ENCODE measurements at places on chromosomes 2 and 18.

DNA sequence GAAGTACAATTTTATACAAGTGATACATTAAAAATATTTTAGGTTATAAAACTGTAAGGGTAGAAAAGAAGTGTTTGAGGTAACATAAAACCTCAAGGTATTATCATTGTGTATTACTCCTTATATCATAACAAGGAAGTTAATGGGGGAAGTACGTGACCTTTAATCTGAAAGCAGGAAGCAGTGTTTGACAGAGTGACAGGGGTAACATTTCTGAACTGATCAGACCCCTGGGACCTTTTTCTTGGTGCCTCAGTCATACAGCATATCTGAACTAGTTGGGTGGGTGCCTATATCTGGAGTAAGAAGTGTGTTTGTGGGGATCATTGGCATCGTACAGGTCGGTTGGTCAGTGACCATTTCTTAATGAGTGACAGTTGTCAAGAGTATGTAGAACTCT lies 43.0 kb downstream of the MALT1 start:
- DNase-seq: no peak

GRCh38 chr2:75466708-75467311 lies 93.9 kb downstream of the EVA1A start:
- no peak for DNase-seq

DNA sequence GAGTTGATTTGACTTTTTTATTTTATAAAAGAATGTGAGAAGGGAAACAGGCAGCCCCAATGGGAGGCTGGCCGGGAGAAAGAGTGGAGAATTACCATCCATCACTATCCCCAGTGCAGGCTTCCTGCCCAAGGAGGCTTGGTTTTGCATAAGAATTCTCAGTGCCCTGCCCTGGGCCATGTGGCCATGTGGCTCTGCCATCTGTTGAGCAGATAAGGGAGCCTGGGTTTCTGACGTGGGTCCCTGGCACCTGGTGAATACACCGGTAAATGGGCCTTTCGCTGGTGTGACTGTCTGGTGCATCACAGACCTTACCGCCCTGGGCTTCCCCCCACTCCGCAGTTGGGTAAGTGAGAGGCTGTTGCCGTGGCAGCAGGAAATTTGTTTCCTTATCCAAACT lies 54.5 kb upstream of the TMEM163 start:
- DNase-seq: no peak

DNA sequence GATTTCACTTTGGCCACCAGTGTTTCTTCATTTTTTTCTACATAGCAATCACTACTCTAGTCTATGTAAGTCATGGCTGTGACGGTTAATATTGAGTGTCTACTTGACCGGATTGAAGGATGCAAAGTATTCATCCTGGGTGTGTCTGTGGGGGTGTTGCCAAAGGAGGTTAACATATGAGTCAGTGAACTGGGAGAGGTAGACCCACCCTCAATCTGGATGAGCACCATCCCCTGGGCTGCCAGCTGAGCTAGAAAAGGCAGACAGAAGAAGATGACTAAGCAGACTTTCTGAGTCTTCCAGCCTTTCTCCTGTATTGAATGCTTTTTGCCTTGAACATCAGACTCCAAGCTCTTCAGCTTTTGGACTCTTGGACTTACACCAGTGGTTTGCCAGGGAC lies 265.0 kb upstream of the SLC8A1 start:
- no peak for DNase-seq

- no peak for DNase-seq
These were observed 97.8 kb upstream of the SP3 start for GRCh38 chr2:174062934-174063333.

- no peak for DNase-seq
These were observed 208.2 kb downstream of the SPP2 start for GRCh38 chr2:234258562-234259141.

DNA sequence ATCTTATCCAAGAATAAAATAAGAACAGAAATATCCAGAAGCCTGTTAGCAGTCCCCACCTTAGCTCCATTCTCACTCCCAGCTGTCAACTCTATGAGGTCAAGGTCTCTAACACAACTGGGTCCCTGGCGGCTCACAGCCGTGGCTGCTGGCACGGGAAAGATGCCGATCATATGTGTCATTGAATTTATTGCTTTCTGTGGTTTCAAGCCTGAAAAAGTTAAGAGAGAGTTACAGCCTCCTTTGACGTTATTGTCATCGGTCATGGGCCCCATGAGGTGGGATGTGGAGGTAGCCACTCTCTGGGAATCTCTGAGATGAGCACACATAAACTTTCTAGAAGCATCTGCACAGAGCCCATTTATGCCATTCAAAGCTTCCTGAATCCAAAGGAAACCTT lies 28.7 kb upstream of the CABLES1 start:
- no peak for DNase-seq

GRCh38 chr2:133780099-133780996 lies 212.1 kb upstream of the NCKAP5 start:
- no peak for DNase-seq

DNA sequence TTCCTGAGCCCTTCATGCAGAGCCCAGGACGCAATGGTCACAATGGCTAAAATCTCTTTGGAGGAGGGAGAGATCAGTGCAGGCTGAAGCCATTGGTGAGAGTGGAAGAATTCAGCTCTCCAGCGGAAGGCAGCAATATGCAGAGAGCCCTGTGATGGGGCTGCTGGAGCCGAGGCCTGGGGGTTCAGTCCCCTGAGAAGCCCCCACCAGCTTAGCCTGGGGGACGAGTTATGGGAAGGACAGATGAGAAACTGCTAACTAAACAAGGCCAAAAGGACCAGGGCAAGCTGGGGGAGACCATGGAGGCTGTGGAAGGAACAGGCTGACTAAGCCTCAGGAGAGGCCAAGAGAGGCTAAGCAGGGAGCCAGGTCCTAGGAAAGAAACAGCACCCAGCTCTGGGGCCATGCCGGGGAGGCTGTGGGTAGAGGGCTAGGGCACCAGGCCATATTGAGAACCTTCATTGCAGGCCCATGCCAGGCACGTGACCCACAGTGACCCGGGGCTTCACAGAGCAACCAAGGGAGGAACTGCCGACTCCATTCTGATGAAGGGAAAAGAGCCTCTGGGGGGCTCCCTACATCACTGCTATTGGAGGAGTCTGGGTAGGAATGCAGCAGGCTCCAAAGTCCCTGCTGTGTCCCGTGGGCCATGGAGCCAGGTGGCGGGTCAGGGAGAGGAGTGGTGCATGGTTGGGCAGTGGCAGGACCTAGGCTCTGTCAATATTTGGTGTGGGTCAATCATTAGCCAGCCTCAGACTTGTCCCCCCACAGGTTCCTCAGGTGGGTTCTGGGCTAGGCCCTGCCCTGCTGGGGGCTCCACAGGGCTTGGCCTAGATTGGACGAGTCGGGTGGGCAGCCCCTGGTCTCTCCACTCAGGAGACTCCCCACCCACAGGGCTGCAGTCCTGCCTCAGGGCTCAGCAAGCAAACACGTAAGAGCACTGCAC lies 19.8 kb downstream of the PROC start:
- no peak for DNase-seq

- no peak for DNase-seq
These were observed 79.1 kb upstream of the GRB14 start for GRCh38 chr2:164700390-164700789.

DNA sequence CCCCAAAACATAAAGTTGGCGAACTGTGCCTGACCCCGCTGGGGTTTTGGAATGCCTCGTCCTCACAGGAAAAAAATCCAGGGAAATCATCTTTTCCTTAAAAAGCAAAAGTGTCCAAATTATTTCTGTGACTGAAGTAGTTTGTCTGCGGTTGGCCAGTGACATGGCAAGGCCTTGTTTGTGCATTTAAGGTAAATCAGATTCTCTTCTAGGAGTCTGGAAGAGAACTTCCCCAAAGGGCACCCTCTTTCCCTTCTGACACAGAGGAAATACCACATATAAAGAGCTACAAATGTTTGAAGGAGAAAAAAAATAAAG lies 737 bp upstream of the CYB5A start:
- no peak for DNase-seq

GRCh38 chr2:46351750-46352138 lies 54.5 kb downstream of the EPAS1 start:
- no peak for DNase-seq

DNA sequence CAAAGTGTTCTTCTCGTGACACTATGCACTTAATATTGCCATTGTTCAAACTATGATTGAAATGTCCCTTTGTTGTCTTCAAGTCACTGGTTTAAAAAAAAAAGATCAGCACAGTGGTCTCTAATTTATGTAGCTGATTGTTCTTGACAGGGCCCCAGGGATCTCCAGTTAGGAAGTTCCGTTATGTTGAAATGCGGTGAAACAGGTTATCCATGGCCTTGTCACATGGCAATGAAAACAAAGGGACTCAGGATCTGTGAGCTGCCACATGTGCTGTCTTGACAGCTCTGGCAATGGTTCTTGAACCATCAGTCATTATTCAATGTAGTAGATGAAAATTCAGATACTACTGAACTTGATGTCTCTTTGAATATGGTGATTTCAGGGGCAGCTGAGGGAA lies 147.4 kb downstream of the SETBP1 start:
- DNase-seq: no peak

DNA sequence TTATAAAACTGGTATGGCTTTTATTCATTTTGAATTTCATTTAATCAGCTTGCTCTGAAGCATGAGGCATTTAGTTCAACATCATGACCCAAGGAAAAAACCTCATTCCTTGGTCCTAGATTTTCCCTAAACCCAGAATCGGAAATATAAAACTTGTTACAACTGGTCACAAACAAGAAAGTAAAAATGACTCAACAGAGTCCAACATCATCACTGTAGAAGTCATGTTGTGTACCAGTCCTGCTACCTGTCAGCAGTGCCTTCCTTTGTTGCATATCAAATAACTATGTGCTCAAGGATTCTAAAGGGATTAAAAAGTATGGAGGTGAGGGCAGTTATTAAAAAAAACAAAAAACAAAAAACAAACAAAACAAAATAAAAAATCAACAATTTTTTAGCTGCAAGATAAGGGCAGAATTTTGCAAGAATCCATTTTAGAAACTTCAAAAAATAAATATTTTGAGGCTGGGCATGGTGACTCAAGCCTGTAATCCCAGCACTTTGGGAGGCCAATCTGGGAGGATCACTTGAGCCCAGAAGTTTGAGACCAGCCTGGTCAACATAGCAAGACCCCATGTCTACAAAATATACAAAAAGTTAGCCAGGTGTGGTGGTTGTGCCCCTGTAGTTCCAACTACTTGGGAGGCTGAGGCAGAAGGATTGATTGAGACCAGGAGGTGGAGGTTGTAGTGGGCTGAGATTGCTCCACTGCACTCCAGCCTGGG lies 18.4 kb downstream of the NCKAP1 start:
- no peak for DNase-seq

DNA sequence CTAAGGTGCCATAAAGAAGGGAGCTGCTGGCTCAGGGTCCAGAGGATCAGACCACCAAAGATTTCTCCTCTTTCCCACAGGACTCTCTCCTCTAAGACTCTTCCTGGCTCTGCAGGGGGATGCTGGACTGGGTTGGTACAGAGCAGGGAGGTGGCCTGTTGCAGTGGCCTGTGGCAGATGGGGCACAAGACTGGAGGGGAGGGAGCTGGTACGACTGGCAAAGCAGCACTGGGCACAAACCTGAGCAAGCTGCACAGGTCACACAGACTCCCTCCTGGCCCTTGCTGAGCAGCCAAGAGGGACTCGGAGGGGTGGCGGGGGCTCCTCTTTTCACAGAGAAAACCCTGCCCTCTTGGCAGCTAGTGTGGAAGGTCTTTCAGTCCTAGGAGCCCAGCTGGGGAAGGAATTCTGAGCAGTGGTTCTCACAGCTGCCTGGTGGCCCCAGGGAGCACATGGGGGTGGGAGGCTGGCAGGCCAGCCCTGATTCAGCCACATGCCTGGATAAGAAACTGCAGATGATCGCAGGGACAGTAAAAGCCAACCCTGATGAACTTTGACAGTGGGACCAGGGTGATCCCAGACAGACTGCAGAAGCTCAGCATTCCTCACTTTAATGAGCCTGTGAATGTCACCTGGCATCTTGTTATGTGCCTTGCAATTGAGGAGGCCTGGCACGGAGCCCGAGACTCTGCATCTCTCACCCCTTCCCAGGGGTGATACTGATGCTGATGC lies 32.5 kb upstream of the ACAA2 start:
- DNase-seq: no peak

GRCh38 chr2:28495551-28496250 lies at the start of gene PLB1:
Gene PLB1, plus strand, starts transcription at chr2:28496060. Its CDS starts 55 bp downstream, at chr2:28496115.
- DNase-seq: no peak

DNA sequence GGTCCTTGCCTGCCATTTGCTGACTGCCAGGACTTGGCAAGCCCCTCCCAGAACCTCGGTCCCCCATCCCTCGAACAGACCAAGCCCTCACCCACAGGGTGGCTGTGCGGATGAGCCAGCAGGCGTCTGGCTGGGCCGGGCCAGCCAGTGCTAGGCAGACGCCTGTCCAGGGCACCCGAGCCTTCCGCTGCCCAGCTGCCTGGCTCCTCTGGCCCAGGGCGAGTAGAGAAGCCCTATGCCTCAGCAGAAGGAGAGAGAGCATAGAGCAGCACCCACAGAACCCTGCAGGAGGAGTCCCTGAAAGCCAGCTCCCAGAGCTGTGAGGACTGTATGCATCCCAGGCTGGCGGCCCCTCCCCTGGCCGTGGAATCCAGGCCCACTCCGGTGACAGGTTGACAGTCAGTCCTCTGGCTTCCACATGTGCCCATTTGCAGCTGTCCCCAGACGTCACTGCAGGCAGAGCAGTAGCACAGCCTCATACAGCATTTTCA lies 62.1 kb upstream of the GLI2 start:
- DNase-seq: no peak

- DNase-seq: peak; percentile 73
These were observed 37.2 kb upstream of the BIN1 start for GRCh38 chr2:127143841-127144782.

DNA sequence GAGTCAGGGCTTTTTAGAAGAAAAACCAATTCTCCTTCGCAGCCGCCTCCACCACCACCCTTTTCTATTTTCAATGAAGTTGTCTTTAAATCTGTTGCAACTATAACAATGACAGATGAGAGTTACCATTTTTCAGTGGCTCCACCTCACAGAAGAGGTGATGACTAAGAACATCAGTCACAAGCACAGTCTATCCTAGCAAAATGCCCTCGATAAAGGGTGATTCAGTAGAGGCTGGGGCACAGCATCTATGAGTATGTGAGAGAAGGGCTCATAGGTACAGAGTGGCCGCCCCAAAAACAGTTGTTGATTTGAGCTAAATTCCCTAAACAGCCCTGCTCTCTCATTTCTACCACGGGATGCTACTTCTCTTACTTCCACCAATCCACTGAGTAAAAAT lies 310.8 kb upstream of the MGAT5 start:
- no peak for DNase-seq

GRCh38 chr2:188410504-188411235 lies 119.0 kb downstream of the GULP1 start:
- DNase-seq: no peak
